ENCODE measurements at places on chromosomes 7 and 10.

- no peak for DNase-seq
Observed at GRCh38 chr10:116720668-116721546, 21.5 kb downstream of the HSPA12A start.

DNA sequence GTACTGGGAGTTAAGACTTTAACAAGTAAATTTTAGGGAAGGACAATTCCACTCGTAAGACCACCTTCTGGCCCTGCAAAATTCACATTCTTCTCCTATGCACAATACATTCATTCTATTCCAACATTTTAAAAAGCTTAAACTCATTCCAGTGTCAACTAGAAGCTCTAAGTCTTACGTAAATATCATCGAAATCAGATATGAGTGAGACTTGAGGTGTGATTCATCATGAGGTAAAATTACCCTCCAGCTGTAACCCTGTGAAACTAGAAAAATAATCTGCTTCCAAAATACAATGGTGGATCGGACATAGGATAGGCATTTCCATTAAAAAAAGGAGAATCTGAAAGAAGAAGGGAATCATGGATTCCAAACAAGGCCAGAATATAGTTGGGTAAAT, 370.3 kb downstream of the CDC14C start:
- DNase-seq = no peak

DNA sequence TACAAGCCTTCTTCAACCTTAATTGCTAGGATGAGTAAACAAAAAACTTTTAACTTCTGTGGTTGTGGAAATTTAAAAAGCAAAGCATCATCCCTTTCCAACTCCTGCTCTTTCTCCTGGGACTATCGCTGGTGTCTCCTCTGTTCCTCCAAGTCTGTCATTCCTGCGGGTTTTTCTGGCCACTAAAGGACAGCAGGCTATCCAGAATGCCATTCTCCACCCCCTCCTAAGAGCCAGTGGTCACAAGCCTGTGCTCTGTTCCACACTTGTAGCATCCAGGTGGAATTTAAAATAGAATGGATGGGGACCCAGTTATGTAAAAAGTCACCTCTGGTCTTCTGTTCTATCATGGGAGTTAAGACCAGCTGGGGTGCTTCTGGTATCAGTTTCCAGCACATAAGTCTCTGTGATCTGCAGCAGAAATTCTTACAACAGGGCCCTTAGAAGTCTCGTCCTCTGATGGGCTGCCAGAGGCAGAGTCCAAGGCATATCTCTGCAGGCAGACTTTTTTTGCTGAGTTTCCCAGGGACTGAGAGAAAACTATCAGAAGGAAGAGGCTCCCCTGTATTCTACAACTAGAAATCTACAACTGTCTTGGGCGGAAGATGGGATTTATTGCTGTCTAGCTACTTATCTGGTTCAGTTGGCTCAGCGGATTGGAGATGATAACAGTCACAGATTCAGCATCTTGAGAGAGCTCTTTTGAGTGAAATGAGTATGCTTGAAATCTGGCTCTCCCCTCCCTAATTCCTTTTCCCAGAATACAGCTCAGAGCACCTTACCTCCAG, 5.1 kb upstream of the WNT16 start:
- no peak for DNase-seq

GRCh38 chr10:3424111-3424851, 251.7 kb upstream of the PITRM1 start:
- no peak for DNase-seq

- DNase-seq = no peak
Observed at GRCh38 chr7:1694611-1695511, 24.8 kb downstream of the ELFN1 start.

- DNase-seq = no peak
Observed at GRCh38 chr7:100107890-100108289, 6.4 kb downstream of the AP4M1 start.

DNA sequence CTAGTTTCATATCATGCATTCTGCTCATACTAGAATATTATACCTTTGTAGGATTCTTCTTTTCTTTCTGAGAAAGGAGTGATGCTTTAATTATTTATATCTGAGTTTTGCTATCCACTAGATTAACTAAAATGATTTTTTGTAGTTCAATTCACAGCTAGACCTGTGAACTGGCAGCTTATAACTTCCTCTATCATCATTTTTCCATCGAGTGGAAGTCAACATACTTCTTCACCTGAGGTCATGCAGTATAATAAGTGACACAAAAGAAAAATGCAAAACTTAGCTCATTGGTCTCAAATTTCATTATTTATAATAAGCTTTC, 8.0 kb downstream of the LRRN3 start:
- no peak for DNase-seq

DNA sequence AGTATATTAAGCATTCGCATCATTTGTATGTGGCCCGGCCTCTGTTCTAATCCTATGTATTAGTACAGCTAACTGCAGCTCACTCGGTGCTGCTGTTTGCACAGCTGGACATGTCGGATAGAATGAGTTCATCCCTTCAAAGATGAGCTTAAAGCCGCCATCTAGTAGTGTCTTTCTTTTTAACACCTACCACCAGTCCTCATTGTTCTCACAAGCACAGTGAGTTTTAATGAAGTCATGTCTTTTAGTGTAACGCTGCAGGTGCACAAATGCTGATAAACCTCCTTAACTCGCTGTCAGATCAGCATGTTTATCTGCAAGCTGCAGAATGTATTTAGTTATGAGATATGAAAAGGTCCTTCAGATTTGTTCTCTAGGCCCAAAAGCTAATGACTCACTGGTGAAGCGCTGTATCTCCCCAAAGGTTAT, 247.5 kb downstream of the MTERF1 start:
- no peak for DNase-seq

GRCh38 chr10:113590581-113590980, 37.7 kb downstream of the HABP2 start:
- DNase-seq = no peak

DNA sequence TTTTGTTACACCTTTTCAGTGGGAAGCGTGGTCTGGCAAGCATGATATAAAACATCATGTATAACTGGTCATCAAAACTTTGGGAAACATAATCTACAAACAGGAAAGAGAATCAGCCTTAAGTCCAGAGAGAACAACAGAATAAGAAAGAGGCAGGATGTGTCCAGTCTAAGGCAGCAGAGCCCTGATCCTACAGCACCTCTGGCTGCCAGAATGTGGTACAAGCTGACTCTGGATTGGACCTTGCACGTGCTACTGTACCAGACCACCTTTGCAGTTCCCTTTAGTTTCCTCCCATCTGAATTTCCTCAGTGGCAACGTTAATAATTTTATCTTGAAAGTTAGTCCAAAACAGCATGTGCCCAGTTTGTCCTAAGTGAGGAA, 824.6 kb upstream of the IGFBP3 start:
- no peak for DNase-seq

- DNase-seq = no peak
Observed at GRCh38 chr10:88537322-88537721, 45.8 kb downstream of the RNLS start.

- DNase-seq = no peak
Observed at GRCh38 chr10:67602268-67602950, 93.6 kb downstream of the CTNNA3 start.

- no peak for DNase-seq
Observed at GRCh38 chr10:102555781-102556328, 52.1 kb downstream of the SUFU start.

- no peak for DNase-seq
Observed at GRCh38 chr7:130371046-130371445, 9.2 kb upstream of the CPA1 start.

GRCh38 chr10:133062635-133063034, 25.1 kb upstream of the ADGRA1 start:
- no peak for DNase-seq

- DNase-seq = no peak
Observed at GRCh38 chr7:117086788-117087187, 133.5 kb downstream of the ST7 start.

- no peak for DNase-seq
Observed at GRCh38 chr10:131954356-131954965, 27.3 kb downstream of the BNIP3 start.

GRCh38 chr7:157117796-157118195, 20.9 kb upstream of the UBE3C start:
- DNase-seq = no peak

DNA sequence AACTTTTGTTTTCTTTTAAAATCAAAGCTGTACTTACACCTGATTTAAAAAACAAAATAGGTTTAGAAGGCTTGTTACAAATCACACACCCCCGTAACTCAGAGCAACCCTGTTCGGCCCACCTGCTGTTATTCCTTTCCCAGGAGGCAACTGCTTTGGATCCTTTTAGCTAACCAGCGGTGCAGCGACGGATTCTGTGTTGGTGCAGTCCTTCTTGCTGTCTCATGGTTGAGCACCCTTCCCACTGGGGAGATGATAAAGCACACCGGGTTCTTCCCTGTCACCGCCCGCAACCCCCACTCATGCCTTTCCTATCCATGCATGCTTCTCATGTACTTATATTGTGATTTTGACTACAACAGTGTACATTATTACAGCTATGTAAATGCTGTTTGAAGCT, 24.8 kb upstream of the MKI67 start:
- no peak for DNase-seq
